A549 treated with CpdA at 1 μM for 4 hours (cell line): ENCODE measurements at places on chromosomes 3 and 15. TPM values are rescaled to one million over a fixed set of nuclear protein-coding genes. Genes with fewer than 3 reads are reported as not detected.

Gene ALDH1A2
- 0.19 to 0.75 TPM (median 0.51 TPM) in 3 of 5 replicates, not detected in the others for total RNA-seq

Gene TMEM207
- total RNA-seq = not detected in 5 replicates

Gene CFAP100
- total RNA-seq = not detected in 5 replicates

Gene GOLGA8K
- 0.29 to 0.96 TPM (median 0.73 TPM) in 5 replicates for total RNA-seq

Gene OSTN
- total RNA-seq = not detected in 5 replicates

Gene AHSG
- 0.09 to 0.12 TPM (median 0.11 TPM) in 3 of 5 replicates, not detected in the others for total RNA-seq

Gene OXTR
- 9.0 to 10.9 TPM (median 9.4 TPM) in 5 replicates for total RNA-seq

Gene CELF6
- 0.07 to 0.19 TPM (median 0.12 TPM) in 4 of 5 replicates, not detected in the other for total RNA-seq

Gene DLL4
- 0.62 to 0.68 TPM (median 0.65 TPM) in 5 replicates for total RNA-seq

Gene RAD51
- 18.5 to 23.7 TPM (median 18.7 TPM) in 5 replicates for total RNA-seq

Gene AMOTL2
- total RNA-seq = 37.3 to 44.8 TPM (median 41.5 TPM) in 5 replicates

Gene LOXL1
- 0.28 to 0.72 TPM (median 0.43 TPM) in 5 replicates for total RNA-seq

Gene FGF12
- total RNA-seq = 0.34 to 1.0 TPM (median 0.61 TPM) in 5 replicates

Gene ITIH4
- 0.45 to 1.4 TPM (median 0.69 TPM) in 5 replicates for total RNA-seq

Gene DYNLT2B
- total RNA-seq = 23.0 to 26.1 TPM (median 23.6 TPM) in 5 replicates

Gene SCG3
- total RNA-seq = 0.05 TPM in 1 of 5 replicates, not detected in the others

Gene GUCA1C
- not detected in 5 replicates for total RNA-seq

Gene FOXB1
- not detected in 5 replicates for total RNA-seq

Gene GOLGA6A
- 0.07 to 0.14 TPM (median 0.11 TPM) in 4 of 5 replicates, not detected in the other for total RNA-seq

Gene PIERCE2
- total RNA-seq = 3.0 to 5.4 TPM (median 3.8 TPM) in 5 replicates

Gene ESYT3
- 0.61 to 0.87 TPM (median 0.68 TPM) in 5 replicates for total RNA-seq

Gene ITPKA
- total RNA-seq = 1.2 to 2.0 TPM (median 1.7 TPM) in 5 replicates

Gene DAPK2
- 2.4 to 4.3 TPM (median 3.6 TPM) in 5 replicates for total RNA-seq

Gene TEX55
- total RNA-seq = 0.03 TPM in 1 of 5 replicates, not detected in the others

Gene ZMAT3
- total RNA-seq = 6.2 to 8.0 TPM (median 6.5 TPM) in 5 replicates

Gene GRM7
- not detected in 5 replicates for total RNA-seq

Gene SI
- total RNA-seq = not detected in 5 replicates

Gene ACTC1
- total RNA-seq = 0.22 to 0.63 TPM (median 0.37 TPM) in 5 replicates

Gene OPA1
- total RNA-seq = 23.8 to 44.7 TPM (median 31.7 TPM) in 5 replicates

Gene HAPLN3
- 29.7 to 42.4 TPM (median 36.8 TPM) in 5 replicates for total RNA-seq

Gene RTP3
- not detected in 5 replicates for total RNA-seq

Gene DTX3L
- total RNA-seq = 7.2 to 11.6 TPM (median 8.2 TPM) in 5 replicates

Gene PRICKLE2
- 1.9 to 3.4 TPM (median 2.1 TPM) in 5 replicates for total RNA-seq

Gene TRH
- total RNA-seq = not detected in 5 replicates

Gene CPN2
- total RNA-seq = not detected in 5 replicates

Gene PSMD6
- total RNA-seq = 75.9 to 83.2 TPM (median 78.9 TPM) in 5 replicates

Gene PAK6
- 0.19 to 0.47 TPM (median 0.30 TPM) in 4 of 5 replicates, not detected in the other for total RNA-seq

Gene CCDC9B
- total RNA-seq = 14.7 to 20.5 TPM (median 17.0 TPM) in 5 replicates

Gene CLDN1
- total RNA-seq = 26.4 to 33.5 TPM (median 29.0 TPM) in 5 replicates

Gene GNAT1
- 0.02 TPM in 1 of 5 replicates, not detected in the others for total RNA-seq

Gene SATB1
- 0.08 to 0.13 TPM (median 0.09 TPM) in 3 of 5 replicates, not detected in the others for total RNA-seq

Gene THBS1
- total RNA-seq = 25.9 to 48.0 TPM (median 29.7 TPM) in 5 replicates

Gene ACTL6A
- total RNA-seq = 52.1 to 78.1 TPM (median 57.1 TPM) in 5 replicates
